Activated CD8-positive, alpha-beta memory T cell treated with anti-CD3 and anti-CD28 coated beads for 1 hour (primary cell): ENCODE measurements at places on chromosomes 1 and 21.

DNA sequence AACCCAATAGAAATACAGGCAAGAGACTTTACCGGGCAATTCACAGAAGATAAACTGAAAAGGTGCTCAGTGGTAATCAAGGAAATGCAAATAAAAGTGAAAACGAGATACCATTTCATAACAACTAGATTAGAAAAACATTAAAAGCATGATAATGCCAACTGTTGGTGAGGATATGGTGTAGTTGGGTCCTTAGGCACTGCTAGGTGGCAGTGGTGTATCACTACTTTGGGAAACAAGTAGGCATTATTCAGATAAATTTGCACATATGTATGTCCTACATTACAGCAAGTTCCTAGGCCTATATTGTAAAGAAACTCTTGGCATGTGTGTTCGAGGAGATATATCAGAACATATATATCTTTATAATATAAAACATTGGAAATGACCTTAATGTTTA lies 31.0 kb downstream of the AZIN2 start:
- no peak for DNase-seq

DNA sequence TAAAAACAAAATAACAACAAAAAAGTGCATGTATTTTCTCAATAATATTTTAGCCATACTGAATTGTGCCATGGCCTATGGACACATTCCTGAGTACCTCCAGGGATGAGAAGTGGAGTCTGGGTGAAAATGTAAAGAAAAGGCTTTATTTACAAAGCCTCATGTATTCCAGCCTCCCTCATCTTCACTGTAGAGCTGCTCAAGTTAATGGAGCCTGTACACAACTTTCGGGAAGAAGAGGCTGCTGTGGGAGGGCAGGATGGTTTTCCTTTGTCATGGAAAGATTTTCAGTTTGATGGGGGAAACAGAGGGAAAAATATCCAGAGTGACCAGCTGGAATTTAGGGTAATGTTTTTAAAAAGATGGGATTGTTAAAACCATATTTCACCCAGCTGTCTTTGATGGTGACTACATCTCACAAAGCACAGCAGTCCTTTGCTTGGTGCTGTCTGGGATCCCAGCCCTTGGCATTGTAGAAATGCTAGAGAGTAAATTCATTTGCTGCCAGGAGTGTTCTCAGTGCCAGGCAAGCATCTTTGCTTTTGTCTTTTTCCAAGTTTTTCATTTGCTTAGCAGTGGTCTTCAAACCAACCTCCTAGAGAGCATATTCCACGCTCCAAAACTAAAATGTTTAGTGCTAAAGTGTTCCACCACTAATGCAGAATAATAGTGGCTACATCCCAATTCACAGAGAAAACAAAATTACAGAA lies 54.9 kb downstream of the DPT start:
- no peak for DNase-seq

- DNase-seq, result no peak
Measured at GRCh38 chr1:41349361-41350054, 11.7 kb upstream of the FOXO6 start.

DNA sequence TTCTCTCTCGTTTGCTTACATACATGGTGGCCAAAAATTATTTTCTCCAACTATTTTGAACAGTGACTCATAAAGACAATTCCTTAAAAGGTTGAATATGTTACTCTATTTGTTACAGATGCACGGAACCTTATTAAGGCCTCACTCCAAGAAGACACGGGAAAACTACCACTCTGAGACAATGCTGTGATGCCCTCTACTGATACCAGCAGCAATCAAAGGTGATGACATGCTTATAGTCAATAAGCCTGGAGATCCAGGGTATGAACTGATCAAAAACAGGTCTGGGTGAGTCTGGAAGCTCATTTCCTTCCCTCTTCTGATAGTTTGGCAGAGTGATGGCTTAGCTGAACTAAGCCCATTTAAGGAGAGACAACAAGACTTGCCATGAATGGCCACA lies 563.0 kb downstream of the LRRIQ3 start:
- DNase-seq, result no peak

GRCh38 chr1:199046618-199047017 lies 407.8 kb downstream of the PTPRC start:
- no peak for DNase-seq

DNA sequence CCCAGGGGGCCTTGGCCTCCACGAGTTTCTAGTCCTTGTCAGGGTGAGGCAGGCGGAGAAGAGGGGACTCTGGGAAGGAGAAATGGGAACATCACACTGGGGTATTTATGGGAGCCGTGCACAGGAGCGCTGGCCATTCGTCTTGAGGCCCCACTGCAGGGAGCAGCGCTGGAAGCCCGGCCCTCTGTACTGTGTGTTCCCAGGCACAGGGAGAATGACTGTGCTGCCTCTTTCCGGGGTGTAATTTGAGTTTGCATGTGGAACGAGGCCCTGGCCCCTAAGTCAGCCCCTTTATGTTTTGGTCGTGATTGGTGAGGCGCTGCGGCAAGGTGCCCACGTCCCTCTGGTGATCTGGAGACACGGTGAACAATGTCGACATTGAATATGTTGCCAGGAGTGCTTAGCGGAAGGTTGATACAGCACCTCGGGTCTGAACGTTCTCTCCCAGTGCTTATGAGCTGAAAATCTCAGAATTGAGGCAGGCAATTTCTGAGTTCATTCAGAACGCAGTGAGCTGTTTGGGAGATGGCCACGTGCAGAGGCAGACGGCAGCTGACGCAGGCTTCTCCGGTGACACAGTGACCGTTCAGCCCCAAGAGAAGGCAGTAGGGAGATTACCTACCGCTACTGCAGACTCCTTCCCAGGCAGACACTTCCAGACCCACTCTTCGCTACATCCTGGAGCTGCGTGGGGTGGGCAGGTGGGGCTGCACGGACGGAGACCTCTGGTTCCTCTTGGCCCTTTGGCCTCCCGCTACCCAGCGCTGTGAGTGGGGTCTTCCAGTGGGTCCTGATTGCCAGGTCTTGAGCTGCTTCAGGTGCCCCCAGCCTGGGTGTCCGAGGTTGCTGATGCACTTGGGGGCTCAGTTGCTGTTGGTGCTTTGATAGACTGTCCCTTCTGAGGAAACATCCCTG lies 265.8 kb downstream of the CAMTA1 start:
- DNase-seq, result no peak

DNA sequence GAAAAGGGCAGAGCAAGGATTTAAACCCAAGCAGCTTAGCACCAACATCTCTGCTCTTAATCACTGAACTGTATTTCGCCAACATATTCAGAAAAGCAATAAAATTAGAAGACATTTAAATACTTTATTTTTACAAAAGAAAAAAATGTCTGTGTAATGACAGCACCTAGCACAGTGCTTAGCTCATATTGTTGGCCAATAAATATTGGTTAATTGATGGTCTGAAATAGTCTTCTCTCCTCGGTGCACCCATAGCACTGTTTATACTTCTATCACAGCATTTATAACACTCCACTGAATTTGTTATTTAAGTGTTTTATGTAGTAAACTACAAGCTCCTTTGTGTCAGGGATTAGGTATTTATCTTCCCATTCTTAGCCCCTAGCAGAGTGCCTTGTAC lies 70.9 kb upstream of the PLPPR4 start:
- DNase-seq, result no peak
